ENCODE measurements at places on chromosomes 1 and 21.

- no peak for DNase-seq
Measured at GRCh38 chr1:63888984-63889383, 115.2 kb downstream of the ROR1 start.

DNA sequence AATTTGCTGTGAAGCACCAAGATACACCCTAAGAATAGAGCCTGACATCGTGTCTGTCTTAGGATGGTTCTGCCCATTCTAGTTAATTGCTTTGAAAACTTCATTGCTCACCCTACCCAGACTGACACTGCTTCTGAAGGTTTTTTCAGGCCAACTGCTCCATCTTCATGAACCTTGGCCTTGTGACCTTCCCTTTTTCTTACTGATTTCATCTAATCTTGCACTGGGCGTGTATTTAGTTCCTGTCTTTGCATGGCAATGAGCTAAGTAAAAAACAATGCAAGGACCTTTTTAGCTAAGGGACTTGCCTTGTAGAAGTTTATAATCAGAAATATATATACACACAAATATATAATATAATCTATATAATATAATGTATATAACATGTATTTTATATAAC lies 108.0 kb downstream of the PBX1 start:
- no peak for DNase-seq

GRCh38 chr1:68383092-68383491 lies 66.7 kb downstream of the RPE65 start:
- no peak for DNase-seq

- no peak for DNase-seq
Measured at GRCh38 chr1:91617285-91617765, 116.7 kb downstream of the CDC7 start.

GRCh38 chr1:245155272-245156040 lies 671 bp downstream of the KIF26B start:
- DNase-seq: peak; percentile 46

DNA sequence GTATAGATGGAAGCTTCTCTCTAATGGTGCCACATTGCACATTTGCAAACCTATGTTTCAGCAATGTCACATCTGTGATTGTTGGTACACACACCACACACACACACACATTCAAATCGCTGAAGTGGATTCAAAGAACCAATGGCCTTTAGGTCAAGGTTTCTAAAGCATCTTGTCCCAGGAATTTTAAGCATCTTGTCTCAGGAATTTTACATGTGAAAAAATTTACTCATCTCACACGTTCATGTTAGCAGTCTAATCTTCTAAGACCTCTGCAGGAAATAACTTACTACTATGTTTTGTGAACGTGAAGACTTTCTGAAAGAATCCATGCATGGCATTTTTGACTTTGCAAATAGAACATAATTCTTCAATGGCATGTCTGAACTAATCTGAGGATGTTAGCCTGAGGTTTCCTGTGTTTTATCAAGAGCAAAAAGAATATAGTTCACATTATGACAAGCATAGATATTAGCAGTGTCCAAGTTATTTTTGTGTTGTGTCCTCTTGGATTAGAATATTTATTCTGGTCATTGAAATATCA lies 125.1 kb downstream of the CYYR1 start:
- DNase-seq: no peak

DNA sequence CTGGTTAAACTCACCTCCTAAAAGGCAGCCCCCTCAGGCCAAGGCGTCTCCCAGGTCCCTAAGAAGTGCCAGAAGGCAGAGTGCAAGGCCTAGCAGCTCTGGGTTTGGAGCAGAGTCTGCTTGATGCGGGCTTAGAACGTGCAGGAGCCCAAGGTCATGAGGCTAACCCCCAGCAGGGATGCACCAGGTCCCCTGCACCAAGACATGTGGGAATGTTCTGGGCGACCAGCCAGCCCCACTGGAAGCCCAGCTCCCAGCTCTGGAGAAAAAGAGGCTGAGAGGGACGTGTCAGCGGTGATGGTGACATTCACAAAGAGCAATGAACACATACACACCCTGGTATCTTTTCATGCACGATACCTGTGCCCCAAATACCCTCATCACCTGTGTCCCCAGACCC lies 5.1 kb downstream of the LRRN2 start:
- no peak for DNase-seq

GRCh38 chr1:31872658-31873636 lies 57.1 kb upstream of the SPOCD1 start:
- no peak for DNase-seq

GRCh38 chr1:14970115-14970798 lies 183.3 kb upstream of the TMEM51 start:
- DNase-seq: peak; percentile 46

GRCh38 chr1:62438163-62438562 lies 1.3 kb downstream of the USP1 start:
- no peak for DNase-seq

- no peak for DNase-seq
Measured at GRCh38 chr1:106678279-106679050, 378.0 kb upstream of the PRMT6 start.

- DNase-seq: no peak
Measured at GRCh38 chr1:159113596-159114433, 37.2 kb upstream of the AIM2 start.

- no peak for DNase-seq
Measured at GRCh38 chr1:41598325-41598724, 113.8 kb upstream of the EDN2 start.

DNA sequence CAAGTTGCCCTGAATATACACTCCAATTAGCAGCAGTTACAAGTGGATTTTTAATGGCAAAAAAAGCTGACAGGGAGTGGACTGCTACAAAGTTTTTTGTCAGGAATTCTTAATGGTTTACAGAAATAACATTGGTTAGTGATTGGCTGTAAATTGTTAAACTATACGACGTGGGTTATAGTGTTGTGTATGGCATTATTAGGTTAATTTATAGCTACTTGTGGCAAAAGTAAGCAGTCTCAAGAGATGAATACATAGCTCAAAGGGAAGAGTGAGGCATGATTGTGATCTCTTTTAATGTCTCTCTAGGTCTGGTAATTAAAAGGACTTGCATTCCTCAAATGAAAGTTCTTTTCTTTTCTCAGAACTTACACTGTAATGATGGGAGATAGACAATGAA lies 75.8 kb upstream of the CD1D start:
- no peak for DNase-seq

- no peak for DNase-seq
Measured at GRCh38 chr1:204744107-204744779, 58.7 kb upstream of the LRRN2 start.

GRCh38 chr1:48222501-48223242 lies at the start of gene SLC5A9:
Gene SLC5A9, plus strand, starts transcription at chr1:48222716. Its CDS starts 21 bp downstream, at chr1:48222737.
- DNase-seq: no peak

DNA sequence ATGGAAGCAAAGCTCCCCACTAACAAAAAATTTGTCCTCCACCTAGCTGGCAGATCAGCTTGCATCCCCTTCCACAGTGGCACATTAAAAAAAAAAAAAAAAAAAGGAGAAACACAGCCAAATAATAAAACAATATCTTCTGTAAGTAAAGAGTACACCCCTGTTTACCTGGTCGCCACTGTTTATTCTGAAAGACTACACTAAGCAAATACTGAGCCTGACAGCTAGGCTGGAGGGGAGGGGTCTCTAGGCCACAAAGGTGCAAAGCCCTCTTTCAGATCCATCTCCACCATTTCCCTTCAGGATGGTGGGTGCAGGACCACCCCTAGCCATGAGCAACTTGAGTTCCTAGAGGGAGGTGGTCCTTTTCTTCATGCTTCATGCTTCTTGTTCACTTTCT lies 22.8 kb upstream of the SLC45A3 start:
- no peak for DNase-seq

- no peak for DNase-seq
Measured at GRCh38 chr21:23949493-23949892, 1657.8 kb downstream of the MRPL39 start.

GRCh38 chr21:14270631-14271030 lies 54.7 kb downstream of the RBM11 start:
- no peak for DNase-seq

GRCh38 chr1:206513312-206514111 lies 6.2 kb downstream of the RASSF5 start:
- DNase-seq: no peak

- no peak for DNase-seq
Measured at GRCh38 chr21:30190554-30190953, 23.9 kb upstream of the CLDN17 start.

DNA sequence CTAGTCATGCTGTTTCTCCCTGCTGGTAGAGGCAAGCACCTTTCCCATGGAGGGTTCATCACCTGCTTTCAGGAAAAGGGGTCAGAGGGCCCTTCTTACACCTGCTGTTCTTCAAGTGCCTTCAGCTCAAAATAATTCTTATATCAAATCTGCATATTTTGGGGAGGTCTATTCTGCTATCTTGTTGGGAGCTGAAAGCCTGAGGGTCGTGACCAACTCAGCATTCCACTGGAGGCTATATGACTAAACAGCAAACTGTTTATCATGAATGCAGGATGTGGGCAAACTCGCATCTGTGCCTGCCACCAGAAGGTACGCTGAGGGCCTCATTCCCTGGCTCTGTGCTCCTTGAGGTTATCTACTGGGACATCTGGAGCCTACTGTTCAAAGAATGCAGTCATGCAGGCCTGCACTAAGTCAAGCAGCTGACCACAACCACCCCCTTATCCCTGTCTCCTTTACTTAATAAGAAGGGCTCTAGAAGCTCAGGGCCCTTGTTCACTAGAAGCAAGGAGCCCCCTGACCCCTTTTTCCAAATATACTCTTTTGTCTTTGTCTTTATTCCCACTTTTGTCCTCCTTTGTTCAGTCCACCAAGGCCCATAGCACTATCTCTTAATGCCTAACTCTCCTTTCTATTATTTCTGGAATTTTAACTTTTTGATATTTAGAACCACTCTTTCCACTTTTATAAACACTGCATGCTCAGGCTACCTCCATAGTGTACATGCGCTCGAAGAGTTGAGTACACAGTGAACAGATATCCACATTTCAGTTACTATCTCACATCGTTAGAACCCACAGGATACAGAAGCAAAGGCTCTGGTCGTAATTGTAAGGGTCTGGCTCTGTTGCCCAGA lies 4.5 kb upstream of the TRIM17 start:
- no peak for DNase-seq

DNA sequence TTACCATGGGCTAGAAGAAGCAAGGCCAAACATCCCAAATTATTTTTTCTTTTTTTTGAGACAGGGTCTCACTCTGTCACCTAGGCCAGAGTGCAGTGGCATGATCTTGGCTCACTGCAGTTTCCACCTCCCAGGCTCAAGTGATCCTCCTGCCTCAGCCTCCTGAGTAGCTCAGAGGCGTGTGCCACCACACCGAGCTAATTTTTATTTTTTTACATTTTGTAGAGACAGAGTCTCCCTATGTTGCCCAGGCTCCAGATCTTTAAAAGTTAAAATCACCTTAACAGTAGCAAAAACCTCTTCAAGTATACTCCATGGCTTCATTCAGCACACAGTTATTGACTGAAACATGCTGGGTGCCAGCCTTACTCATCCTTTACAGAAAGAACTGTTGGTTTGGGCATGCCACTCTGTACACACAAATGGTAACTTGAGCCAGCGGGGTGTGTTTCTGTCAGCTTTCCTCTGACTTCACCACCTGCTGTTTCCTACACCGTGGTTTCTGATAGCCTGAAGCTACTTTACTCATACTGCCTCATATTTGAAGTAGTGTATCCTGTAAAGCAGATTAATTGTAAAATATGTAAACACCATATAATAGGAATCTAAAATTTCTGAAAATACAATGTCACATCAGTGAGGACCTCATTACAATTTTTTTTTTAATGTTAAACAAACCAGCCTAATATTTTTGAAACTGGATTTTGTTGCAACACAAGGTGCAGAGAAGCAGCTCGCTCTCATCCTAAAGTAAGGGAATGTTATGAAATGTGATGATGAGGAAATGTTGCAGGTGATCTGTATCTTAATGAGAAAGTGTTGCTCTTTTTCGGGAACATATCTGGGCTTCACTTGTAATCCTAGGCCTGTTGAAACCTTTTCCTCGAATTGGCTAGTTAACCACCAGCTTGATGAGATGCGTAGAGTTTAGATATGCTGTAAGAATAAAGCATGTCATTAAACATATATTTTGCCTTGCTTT lies 113.9 kb downstream of the ATP5PO start:
- DNase-seq: peak; percentile 7

GRCh38 chr21:39715804-39716397 lies 29.1 kb upstream of the IGSF5 start:
- DNase-seq: no peak

DNA sequence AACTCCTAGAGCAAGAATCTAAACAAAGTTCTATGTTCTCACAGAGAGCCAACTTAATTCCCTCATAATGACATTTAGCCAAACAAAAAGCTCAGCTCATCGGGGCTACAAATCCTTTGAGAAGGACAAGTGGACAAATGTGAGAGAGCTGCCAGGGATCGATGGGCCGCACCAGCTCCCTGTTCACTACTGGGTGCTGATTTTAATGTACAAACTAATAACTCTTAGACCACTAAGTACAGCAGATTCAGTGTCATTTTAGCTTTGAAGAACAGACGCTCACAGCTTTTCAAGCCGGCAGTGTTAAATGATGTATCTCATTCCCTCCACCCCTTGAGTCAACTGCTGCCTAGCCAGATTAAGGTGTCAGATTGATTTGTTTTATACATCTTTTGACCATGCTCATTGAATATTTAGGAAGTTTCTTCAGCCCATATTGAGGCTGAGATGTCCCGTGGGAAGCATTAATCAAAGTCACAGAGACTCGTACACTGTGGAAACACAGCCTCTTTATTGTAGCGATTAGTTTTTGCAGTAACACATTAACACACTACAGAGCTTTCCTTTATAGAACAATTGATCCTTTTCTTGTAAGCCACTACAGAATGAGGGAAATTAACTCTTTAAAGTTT lies 21.1 kb downstream of the PROX1 start:
- no peak for DNase-seq

DNA sequence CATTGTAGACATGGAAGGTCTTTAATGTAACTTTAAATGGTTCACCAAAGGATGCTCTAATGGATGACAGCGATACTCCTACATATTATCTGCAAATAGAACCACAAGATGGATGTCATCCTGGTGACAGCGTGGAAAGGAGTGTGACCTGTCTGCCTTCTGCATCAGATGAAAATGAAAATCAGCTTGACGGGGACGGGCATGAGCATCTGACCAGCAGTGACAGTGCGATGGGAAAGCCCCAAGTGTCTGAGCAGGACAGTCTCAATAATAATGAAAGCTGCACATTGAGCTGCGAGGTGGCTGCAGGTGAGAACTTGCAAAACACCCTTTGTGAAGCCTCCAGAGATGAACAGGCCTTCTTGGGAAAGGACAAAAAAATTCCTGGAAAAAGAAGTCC lies 25.2 kb downstream of the CNST start:
- no peak for DNase-seq

- DNase-seq: no peak
Measured at GRCh38 chr1:75165264-75165663, 31.1 kb downstream of the LHX8 start.

- no peak for DNase-seq
Measured at GRCh38 chr1:71944006-71944405, 338.3 kb downstream of the NEGR1 start.

GRCh38 chr1:157110003-157110402 lies 10.4 kb upstream of the ETV3L start:
- DNase-seq: no peak

- peak; percentile 94 for DNase-seq
Measured at GRCh38 chr1:45583264-45583665, 576 bp upstream of the NASP start.

GRCh38 chr1:110242062-110242461 lies 31.9 kb downstream of the KCNC4 start:
- no peak for DNase-seq
